Ascending aorta (tissue), 2 donors: ENCODE measurements at places on chromosomes 1 and 21.

DNA sequence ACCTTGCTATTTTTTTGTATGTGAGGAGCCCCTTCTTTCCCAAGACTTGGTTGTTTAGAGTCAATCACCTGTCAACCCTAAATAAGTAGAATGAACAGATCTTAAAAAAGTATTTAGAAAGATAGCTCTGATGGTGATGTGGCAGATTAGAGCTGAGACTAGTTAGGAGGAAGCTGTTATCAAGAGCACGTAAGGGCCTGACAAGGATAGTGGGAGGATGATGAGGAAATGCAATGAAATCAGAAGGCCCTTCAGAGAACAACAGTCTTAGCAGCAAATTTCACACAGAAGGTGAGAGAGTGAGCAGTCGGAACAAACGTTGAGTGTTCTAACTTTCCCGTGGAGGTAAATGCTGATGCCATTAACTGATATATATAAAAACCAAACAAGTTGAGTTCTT lies 15.9 kb upstream of the S1PR1 start:
- no peak for DNase-seq

DNA sequence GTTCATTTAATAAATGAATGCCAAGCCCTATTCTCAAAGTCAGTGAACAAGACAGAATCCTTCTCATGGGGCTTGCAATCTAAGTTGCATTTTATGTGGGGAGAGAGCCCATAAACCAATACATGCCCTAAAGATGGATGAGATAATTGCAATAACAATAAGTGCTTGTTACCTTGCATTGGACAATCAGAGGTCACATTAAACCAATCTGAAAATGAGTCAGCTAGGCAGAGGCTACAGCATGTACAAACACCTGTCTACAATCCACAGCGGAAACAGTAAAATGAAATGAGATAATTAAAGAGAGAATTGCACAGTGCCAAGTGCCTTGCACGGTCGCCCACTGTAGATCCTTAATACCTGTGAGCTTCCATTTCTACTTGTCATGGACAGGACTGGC lies 7.4 kb upstream of the IGFN1 start:
- DNase-seq = no peak

- DNase-seq = no peak
Observed at GRCh38 chr21:37367336-37367702, 746 bp downstream of the DYRK1A start.

GRCh38 chr1:114094363-114094634 lies 59.4 kb downstream of the SYT6 start:
- no peak for DNase-seq

GRCh38 chr1:25106352-25106751 lies 126.0 kb downstream of the SYF2 start:
- DNase-seq = no peak

DNA sequence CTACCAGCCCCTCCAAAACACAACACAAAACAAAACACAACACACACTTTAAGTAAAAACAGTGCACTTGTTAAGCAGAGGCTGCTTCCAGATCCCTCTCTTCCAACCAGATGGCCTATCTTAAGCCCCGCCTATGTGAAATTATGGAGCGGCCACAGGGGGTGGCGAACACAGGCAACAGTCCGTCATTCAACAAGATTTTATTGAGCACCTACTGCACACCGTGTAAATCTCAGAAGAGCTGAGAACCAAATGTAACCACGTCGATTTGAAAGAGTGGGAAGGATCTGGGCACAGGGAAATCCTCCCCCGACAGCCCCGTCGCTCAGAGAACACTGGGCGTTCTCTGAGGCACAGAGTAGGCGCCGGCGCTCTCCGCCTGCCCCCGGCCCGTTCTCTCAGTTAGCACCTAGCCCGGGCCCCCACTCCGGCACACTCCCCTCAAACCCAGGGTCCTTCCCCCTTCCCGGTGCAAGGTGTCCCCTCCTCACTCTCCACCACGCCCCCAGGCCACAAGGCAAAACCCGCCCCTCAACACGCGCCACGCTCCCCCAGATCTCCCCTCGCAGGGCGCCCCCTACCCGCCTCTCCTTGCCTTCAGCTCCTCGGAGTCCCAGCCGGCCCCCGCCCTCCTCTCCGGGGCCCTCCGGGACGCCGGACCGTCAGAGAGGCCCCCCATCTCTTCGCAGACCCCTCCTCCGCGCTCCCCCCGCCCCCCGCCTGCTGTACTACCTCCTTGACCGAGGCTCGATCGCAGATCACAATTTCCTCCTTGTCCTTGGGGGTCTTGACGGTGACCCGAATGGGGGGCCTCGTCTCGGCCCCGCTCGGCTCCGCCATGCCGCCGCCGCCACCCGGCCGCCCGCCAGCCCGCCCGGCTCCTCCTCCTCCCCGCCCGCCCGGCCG lies 483 bp downstream of the UBQLN4 start:
- DNase-seq = peak; percentile 80

- no peak for DNase-seq
Observed at GRCh38 chr1:21149430-21149854, 27.3 kb downstream of the EIF4G3 start.

GRCh38 chr1:94039514-94039870 lies 81.5 kb downstream of the ABCA4 start:
- peak; percentile 85 for DNase-seq

DNA sequence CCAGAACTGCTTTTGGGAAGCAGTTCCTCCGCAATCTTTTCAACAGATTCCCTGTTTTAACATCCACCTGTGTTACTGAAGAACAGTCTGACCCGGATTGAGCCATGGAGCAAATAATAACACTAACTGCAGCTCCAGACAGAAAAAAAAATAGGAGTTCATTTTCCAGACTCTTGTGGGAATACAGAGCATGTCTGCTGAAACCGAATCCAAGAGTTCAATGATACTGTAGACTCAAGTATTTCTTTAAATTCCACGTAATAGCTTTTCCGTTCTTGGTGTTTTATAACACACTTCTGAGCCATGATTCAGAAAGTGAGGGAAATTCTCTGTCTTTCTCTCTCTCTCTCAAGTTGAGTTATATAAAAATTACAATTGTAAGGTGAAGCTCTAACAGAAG lies 60.6 kb downstream of the DDAH1 start:
- DNase-seq = no peak

DNA sequence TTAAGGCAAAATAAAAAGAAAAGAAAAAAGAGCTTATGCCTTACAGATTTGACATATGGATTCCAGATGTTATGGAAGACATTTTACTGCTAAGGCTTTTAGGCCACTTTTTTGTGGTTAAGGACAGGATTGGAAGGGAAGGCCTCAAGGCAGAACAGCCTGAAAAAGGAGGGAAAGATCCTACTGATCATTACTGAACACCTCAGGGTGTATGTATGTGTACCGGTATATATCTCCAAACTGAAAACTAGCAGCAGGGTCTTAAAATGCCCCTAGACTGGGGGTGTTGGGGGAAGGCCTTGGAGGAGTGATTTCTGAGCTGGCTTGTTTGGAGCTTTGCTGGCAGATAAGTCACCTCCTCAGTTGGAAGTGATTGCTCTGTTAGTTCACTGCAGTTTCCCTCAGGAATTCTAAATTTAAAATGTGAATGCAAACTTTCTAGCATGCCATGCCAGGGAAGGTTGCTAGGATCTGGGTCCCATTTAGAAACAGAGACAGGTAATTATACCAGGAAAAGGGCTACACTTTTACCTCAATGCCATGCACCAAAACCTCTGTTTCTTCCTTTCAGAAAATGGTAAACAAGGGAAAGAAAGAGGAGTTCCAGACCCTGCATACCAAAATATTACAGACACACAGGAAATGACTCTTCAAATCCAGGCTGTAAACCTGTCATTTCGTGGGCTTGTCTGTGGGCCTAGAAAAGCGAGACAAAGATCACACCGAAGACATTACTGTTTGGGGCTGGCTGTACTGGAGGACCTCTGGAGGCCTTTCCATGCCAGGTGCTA lies 15.0 kb downstream of the C1orf52 start:
- DNase-seq = no peak

- DNase-seq = no peak
Observed at GRCh38 chr1:28642056-28642846, 616 bp downstream of the TAF12 start.

DNA sequence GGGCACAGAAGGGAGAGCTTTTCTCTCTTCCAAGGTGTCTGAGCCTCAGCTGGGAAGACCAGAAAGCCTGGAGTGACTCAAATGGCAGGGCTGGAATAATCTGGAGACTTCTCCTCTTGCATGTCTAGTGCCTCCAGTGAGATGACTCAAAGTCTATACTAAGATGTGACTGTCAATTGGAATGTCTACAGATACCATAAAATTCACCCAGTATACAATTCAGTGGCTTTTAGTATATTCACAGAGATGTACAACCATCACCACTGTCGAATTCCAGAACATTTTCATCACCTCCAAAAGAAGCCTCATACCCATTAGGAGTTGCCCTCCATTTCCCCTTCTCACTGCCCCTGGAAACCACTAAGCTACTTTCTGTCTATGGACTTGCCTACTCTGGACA lies 47.9 kb upstream of the CNN3 start:
- no peak for DNase-seq

- DNase-seq = no peak
Observed at GRCh38 chr1:180381184-180381580, 121.2 kb downstream of the ACBD6 start.

DNA sequence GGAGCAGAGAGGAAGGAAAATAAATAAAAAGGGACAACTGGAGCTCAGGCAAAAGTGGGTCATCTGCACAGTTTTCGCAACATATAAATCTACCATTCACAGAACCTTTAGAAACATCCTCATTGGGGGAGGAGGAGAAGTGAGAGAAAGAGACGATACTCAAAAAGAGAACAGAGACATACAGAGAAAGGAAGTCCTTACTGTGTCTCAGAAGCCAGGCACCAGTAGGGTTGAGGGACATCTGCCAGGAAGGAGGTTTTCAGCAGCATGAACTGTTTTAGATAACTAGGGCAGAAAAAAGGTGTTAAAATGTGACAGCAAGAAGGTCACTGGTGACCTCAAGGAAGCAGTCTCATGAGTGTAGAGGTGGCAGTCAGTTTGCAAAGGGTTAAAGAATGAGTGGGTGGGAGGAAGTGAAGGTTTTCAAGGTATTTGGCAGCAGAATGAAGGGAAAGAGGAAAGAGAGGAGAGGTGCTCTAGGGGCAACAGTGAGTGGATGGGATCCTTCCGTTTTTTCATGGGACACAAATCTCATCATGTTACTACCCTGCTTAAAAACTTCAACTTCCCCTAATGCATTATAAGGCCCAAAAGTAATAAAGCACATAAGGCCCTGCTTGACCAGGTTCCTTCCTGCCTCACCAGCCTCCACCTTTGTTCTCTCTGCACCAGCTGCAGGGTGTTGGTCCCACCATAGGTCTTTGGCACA lies 9.5 kb downstream of the JAK1 start:
- DNase-seq = no peak

- no peak for DNase-seq
Observed at GRCh38 chr1:54502342-54502741, 45.7 kb upstream of the ACOT11 start.

DNA sequence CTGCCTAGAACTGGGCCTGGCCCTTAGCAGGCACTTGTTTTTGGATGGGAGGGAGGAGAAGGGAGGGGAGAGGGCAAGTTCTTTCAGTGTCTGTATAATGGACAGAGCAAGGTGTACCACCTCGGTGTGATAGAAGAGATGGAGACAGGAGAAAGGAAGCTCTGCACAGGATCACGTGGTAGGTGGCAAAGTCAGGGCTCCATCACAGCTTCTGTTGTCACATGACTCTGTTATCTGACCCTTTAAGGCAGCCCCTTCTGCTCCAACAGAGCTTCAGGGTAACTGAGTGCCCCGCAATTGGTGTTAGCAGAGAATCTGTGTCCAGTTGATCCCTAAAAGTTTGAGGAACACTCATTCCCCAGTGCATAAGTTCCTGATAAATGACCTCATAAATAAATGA lies 16.5 kb upstream of the ETS2 start:
- DNase-seq = no peak

- no peak for DNase-seq
Observed at GRCh38 chr1:100164702-100165101, 13.4 kb downstream of the LRRC39 start.

DNA sequence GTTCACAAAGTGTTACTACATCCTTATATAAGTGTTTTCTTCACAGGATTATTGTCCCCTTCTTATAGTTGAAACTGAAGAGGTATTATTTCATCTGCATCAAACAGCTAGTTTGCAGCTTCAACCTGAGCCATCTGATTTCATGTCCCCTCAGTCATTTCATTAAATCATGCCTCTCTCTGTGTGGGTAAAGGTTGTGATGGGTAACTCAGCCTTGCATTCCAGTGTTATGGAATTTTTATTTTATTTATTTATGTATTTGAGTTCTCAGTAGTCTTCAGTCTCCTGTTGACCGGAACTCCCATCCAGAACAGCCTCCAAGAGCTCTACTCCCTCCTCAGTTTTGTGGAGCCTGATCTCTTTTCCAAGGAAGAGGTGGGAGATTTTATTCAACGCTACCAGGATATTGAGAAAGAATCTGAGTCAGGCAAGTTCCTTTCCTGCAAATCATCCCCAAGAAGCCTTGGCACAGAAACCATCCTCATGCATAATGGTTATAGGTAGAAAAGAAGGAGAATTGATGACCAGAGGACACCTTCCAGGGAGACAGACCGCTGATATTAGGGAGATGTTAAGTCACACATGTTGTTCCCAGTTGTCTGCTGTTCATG lies 21.8 kb downstream of the CHD1L start:
- no peak for DNase-seq

GRCh38 chr1:45570631-45571030 lies 13.2 kb upstream of the NASP start:
- DNase-seq = no peak

- DNase-seq = no peak
Observed at GRCh38 chr1:245952383-245953026, 554.6 kb downstream of the SMYD3 start.

GRCh38 chr1:30811187-30811586 lies 53.6 kb upstream of the LAPTM5 start:
- DNase-seq = no peak

DNA sequence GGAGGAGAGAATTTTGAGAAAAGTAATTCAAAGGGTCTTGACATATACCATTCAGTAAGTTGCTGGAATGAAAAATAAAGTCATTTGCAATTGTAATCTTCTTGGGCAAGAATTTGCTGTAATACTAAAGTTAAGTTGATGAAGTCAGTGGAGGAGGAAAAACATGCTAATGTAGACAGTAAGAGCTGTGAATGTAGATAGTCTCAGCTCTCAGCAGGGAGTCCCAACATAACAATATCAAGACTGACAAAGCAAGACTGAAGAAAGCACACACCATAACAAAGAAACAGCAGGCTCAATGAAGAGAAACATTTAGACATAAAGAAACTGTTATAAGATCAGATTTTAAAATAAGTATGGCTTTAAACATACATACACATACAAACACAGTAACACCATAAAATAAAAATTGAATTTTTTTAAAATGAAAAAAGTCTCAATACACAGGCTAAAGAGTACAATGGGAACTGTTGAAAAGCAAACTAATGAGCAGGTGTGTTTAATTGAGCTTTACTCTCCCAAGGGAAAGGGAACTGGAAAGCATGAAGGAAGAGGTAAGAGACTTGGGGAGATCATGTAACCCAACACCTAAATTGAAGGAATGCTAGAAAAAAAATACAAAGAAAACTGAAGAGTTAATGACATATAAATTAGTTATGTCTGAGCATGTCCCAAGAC lies 336.3 kb upstream of the NCAM2 start:
- no peak for DNase-seq

- no peak for DNase-seq
Observed at GRCh38 chr21:21165063-21165645, 166.9 kb downstream of the NCAM2 start.
